ENCODE measurements at places on chromosomes 1 and 21.

- DNase-seq: no peak
Measured at GRCh38 chr1:195717651-195718050, 890.6 kb downstream of the KCNT2 start.

GRCh38 chr1:37691497-37692077 is 729 bp upstream of the CDCA8 start:
- DNase-seq: peak; percentile 36

DNA sequence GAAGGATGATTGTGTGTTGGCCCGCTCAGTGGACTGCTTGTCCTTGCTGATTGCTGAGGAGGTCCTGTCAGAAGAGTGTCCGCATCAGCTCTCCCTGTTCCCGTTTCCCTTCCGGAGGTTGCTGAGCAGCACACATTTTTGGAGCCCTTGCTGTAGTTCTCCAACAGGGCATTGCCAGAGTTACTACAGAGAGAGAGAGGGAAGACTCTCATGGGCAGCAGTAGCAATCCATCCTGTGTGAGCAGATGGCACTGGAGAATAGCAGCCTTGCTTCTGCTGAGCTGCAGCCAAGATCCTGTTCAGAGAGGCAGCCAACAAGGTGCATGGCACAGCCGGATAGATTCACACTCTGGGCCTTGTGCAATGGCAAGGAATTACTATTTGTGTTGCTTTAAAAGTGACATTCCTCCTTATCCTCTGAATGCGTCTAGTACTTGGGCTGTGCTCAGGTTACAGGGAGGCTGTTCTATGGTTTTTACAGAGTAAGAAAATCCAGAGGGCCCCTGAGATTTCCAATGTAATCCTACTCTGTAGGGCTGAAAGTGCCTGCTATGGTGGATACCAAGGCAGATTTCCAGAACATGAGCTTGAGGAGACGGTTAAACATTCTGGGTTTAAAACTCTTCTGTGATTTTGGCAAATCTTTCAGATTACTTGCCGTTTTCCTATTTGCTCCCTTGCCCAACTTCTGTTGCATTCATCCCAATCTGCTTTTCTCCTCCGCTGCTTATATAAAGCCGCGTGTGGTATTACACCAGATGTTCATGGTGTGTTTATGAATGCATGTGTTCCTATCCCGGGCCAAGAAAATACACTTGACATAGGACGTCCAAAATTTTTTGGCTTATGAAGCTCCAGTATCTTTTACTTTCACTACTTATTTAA is 27.4 kb downstream of the AK4 start:
- DNase-seq: no peak

DNA sequence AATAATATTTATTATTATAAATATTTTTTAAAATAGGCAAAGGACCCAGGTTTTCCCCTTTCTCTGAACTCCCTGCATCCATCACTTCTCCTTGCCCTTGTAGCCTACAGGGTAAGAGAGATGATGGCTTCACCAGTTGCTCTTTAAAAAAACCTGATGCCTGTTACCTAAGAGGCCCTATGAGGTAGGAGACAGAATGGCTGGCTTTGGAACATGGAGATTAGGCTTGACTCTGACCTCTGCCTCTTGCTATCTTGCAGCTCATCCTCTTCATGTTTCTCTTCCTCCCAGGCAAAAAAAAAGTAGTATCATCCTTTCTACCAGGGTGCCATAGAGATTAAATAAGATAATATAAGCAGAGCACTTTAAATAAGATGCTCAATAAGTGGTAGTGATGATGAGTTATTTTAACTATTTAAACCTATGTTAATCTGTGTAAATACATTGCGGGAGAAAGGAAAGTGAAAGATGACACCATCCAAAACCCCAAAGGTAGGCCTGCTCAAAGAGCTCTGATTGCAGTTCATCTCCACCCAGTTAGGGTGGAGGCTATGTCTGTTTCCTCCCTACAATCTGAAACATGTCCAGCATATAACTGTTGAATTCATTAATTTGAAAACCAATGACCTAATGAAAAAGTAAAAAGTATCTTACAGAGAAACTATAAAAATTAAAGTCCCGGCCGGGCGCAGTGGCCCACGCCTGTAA is 51.8 kb downstream of the RGS2 start:
- no peak for DNase-seq

DNA sequence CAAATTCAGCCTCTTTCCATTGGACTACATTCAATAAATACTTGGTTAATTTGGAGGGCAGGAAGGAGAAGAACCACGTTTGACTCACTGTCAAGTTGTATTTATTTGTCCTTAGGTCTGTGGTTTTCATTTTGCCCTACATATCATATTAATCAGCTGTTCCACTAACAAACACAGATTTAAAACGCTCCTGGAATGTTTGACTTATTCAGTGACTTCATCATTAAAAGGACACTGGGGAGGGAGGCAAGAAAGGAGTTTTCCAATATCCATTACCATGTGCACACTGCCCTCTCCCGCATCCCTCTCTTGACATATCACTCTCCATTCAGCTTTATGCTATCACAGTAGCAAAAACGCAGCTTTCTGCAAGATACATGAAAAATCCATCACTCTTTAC is 98.2 kb upstream of the C1orf87 start:
- DNase-seq: no peak

DNA sequence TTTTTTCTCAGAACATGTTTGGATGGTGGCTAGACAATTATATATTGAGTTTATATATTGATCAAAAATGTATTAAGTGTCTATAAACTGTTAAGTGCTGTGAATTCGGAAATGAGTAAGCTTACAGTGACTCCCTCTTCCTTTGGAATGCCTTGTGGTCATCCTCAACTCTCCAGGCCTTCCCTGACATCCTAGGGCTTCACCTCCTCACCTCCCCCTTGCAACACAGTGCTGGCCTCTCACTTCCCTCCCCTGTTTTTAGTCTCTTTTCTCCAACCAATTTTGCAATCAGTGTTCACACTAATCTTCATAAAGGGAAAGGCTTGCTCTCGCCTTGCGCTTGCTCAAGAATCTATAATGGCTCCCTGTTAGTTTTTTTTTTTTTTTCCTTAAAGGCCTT is 95.1 kb upstream of the C1orf21 start:
- DNase-seq: no peak

DNA sequence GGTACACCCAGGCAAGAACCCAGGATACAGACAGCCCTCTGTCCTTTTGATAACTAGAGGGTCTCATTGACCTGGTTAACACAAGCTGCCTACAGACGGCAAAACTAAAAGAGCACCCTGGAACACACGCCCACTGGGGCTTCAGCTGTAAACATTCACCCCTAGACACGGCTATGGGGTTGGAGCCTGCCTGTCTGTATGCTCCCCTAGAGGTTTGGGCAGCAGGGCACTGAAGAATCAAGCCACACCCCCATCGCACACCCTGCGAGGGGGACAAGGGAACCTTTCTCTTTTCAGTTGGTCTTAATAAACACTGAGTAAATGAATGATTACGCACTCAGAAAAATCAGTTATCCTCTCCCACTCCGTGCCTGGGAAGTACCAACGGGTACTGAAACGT is 35.5 kb downstream of the LRRC3 start:
- no peak for DNase-seq

DNA sequence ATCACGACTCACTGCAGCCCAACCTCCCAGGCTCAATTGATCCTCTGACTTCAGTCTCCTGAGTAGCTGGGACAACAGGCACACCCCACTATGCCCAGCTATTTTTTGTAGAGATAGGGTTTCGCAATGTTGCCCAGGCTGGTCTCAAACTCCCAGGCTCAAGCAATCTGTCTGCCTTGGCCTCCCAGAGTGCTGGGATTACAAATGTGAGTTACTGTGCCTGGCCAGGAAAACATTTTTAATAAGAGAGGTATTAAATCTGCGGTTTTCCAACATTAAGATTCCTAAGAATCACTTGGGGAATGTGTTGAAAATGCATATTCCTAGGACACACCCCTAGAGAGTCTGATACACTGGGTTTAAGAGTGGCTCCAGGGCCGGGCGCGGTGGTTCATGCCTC is 8.7 kb downstream of the CSF1 start:
- no peak for DNase-seq

GRCh38 chr1:89523572-89524368 is 859 bp upstream of the LRRC8B start:
- peak; percentile 68 for DNase-seq

- peak; percentile 16 for DNase-seq
Measured at GRCh38 chr1:212234431-212235395, 50.5 kb upstream of the PPP2R5A start.

DNA sequence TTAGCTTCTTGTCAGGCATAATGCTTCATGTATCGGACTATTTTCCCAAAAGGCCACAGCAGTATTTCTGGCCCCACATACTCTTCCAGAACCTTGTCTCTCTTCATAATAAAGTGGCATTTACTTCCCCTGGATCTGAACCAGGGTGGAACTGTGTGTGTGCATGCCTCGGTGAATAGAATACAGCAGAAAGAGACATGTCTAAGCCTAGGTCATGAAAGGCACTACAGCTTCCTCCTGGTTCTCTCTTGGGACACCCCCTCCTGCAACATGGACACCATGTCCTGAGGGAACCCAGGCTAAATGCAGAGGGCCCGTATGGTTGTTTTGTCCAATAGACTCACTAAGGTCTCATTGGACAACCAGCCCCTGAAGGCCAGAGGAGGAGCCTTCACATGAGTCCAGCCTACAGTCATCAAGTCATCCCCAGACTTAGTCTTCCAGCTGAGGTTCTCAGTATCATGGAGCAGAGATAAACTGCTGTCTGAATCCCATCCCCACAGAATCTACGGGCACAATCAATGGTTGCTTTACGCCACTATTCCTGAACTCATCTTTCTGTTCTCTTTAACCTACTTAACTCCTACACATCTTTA is 35.0 kb downstream of the USP24 start:
- no peak for DNase-seq

- DNase-seq: no peak
Measured at GRCh38 chr1:184992271-184992670, 18.0 kb upstream of the NIBAN1 start.

- no peak for DNase-seq
Measured at GRCh38 chr1:6350416-6351088, 43.0 kb downstream of the ACOT7 start.

GRCh38 chr21:16211339-16212303 is 481.8 kb downstream of the USP25 start:
- no peak for DNase-seq

DNA sequence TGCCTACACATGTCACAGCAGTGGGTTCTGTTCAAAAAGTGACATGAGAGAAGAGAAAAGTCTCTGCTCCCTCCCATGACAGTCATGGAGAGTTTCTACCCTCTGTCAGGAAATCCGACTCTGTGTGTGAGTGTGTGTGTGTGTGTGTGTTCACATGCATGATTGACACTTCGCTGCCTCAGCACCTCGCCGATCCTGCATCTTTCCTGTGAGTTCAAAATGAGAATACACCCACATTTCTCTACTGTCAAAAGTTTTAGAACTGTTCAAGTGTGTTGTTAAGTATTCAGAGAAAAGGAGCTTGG is 46.2 kb upstream of the COX20 start:
- no peak for DNase-seq

DNA sequence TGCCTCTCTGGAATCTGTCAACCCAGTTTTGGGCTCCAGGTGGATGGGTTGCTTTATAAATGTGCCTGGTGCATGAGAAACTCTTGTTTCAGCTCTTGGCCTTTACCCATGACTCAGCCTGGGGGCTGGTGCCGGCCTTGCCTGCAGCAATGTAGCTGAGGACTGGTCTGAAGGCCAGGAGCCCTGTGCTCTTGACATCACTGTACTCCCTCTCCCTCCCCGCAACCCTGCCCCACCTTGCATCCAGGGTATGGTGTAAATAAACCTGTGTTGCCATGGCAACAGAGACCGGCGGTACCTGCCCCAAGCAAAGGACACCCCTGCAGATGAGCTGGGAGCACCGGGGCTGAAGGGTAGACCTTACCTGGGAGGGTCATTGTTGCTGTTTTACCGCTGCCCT is 13.3 kb downstream of the FAM151A start:
- DNase-seq: no peak

DNA sequence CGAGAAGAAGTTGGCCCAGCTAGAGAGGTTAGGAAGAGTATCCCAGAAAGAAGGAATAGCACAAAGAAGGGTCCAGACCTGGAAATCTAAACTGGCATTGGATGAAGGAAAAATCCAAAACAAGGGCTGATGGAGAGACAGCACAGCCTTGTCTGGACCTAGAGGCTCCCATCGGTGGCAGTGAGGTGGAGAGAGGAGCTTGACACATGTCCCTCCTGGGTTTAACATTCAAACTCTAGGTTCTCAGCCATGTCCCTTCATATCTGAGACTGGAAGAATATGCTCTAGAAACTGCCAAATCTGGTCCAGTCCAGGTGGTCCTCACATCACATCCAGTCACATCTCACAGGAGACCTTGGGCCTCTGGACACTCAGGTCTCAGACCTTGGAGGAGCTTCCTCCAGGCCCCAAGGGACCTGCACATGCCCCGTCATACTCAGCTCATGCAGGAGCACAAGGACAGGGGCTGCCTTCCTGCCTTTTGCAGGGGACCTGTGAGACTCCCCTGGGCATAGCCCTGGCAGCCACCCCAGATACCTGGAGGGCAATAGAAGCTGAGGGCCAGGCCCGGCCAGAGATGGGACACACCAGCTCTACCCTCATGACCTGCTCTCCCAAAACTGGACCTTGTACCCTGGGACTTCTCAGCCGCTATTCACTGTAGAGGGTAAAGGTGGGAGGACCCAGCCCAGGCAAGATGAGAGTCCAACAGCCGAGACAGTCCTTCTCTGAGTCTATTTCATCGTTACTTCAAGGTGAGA is 7.5 kb downstream of the TMEM125 start:
- no peak for DNase-seq

DNA sequence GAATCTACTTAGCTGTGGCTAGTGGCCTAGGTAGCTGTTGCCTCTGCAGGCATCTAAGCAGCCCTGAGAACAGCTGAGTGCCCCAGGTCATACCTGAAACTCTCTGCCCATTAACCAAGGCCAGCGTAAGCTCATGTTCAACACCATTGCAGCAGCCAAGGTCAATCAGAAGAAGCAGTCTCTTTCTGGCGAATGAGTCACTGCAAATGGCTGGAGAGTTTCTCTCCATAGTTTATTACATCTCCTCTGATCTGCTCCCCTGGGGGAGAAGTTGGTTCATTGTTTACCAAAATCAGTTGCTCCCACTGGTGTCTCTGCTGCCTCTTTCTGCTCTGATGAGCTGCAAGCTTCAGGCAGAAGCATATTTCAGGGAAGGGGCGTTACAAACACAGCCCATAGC is 6.9 kb upstream of the BCL9 start:
- DNase-seq: no peak
